T-helper 1 cell (primary cell): ENCODE measurements at places on chromosomes 7 and 10.

DNA sequence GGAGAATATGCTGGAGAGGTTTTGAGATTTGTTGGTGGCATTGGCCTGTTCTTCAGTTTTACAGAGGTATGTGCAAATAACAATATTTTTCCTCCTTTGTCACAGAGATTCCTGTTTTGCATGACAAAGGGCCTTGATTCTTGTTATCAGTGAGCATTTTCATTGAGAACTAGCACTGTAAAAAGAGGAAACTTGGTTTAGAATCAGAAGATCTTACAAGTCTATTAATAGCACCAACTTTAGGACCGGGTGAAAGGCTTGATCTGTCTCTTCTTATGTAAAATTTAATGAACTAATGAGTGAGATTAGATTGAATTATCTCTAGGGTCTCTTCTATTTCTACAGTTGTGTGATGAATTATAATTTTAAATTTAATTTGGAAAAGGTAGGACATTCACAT lies 25.5 kb downstream of the TSPAN13 start:
- no peak for DNase-seq

GRCh38 chr7:47304727-47305719 lies 276.9 kb downstream of the TNS3 start:
- DNase-seq: no peak

- no peak for DNase-seq
Measured at GRCh38 chr7:16730937-16731336, 22.6 kb upstream of the TSPAN13 start.

DNA sequence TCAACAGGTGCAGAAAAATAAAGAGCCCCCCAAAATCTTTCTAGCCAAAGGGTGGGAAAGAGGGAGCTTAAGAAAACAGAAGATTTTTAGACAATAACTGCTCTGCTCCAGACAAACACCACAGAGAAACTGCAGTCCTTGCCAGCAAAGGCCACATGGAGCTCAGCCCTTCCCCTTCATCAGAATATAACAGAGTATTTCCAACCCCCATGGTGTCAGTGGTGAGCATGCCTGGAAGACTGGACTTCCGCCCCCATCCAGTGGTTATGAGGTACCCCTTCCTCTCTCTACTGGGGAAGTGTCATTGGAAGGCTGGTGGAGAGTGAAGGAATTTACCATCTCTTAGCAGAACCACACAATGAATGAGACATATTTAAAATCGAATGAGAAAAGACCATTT lies 1007.3 kb upstream of the CELF2 start:
- DNase-seq: no peak

DNA sequence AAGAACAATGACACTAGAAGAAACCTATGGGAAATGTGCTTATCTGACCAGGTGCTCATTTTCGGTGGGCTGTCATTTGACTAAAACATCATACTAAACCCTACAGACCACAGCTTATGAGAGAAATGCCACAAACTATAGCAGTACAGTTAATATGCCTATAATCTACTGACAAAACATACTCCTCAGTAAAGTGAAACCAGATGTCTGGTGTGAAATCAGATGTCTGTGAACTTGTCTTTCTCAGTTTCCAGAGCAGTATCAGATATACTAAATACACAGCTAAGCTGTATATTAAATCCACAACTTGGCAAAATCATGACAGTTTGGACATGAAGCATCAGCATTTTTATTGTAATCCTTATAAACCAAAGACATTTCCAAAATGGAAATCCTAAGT lies 3.3 kb downstream of the IMMP2L start:
- no peak for DNase-seq

- no peak for DNase-seq
Measured at GRCh38 chr10:131775433-131775832, 125.4 kb upstream of the PPP2R2D start.
